ENCODE measurements at places on chromosomes 1 and 21.

DNA sequence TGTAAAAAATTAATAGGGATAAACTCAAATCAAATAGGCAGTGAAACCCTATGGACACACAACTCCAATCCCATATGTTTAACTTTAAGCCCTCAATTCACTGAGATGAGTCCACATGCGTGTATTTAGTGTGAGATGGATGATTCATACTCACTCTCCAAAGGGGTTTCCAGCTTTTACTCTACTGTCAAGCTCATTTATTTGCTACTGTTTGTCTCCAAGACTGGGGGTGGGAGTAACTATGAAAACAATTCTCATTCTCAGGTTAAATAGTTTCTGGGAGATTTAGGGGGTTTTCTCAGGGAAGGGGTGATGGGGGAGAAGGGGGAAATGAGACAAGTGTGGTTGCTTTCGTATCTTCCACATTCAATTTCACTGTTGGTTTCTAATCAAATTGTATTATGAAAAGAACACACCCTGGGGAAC lies 2.7 kb downstream of the RAB29 start:
- no peak for DNase-seq

DNA sequence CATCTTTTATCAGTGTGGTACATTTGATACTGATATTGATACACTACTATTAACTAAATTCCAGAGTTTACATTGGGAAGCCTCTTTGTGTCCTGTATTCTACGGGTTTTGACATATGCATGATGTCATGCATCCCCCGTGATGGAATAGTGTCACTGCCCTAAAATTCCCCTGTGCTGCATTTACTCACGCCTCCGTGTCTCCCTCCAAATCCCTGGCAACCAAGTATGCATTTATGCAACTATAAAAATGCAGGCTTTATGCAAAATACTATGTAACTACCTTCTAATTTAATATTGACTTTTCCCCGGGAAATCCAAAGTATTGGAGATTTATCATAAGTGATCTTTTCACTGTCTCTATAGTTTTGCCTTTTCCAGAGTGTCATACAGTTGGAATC lies 453.7 kb upstream of the RUNX1 start:
- DNase-seq = no peak

GRCh38 chr1:53710584-53710983 lies 28.4 kb downstream of the GLIS1 start:
- DNase-seq = no peak

- DNase-seq = no peak
Measured at GRCh38 chr1:212738330-212738729, 38.7 kb upstream of the BATF3 start.

GRCh38 chr1:96355521-96355920 lies 366.1 kb upstream of the PTBP2 start:
- no peak for DNase-seq

DNA sequence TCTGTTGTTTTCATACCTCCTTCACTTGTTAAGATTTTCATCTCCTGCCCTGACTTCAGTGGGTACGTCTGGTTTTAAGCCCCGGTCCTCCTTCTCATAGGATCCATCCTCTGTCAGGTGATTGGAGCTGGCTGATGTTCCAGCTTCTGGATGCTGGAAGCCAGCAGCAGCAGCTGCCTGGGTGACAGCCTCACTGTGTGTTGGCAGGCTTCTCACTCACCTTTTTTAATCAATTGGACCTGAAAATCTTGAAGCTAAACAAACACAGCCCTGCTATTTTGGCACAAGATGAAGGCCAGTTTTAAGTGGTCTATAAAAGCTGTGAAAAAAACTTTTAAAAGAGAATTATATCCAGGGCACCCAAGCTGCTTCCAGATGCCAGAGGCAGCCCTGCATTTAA lies 181.0 kb downstream of the DISC1 start:
- no peak for DNase-seq
